ENCODE measurements at places on chromosomes 11 and 22. TPM values are rescaled to one million over a fixed set of nuclear protein-coding genes. Genes with fewer than 3 reads are reported as not detected.

- no peak for DNase-seq
Measured at GRCh38 chr11:131957201-131957600, 586.8 kb downstream of the NTM start.

The UPK3A gene
- total RNA-seq = 14.4 TPM

DNA sequence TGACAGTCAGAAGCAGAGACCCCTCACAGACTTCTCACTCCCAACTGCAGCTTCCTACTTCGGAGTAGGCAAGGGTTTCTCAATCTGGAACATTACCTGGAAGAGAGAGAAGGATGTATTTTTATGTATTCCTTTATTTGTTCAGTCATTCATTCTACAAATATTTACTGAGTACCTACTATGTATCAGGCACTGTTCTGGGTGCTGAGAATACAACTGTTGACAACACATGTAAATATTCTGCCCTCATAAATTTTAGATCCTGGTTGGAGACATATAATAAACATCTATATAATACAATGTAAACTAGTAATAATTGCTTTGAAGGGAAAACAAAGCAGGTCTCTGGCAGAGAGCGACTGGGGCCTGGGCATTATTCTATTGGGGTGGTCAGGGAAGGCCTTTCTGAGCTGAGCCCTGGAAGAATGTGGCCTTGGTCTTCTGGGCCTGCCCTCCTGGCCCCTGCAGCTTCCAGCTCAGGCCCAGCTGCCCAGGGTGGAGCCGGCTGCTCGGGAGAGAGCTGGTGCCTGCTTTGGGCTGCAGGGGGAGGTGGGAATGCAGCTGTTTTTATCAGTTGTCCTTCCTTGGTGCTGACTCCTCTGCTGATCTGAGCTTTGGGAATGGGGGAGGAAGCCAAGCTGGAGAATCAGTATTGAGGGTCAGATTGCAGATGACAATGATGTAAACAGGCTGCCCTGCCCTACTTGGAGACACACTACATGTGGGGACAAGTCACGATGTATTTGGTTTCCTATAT lies 46.8 kb downstream of the PKNOX2 start:
- DNase-seq = no peak

- no peak for DNase-seq
Measured at GRCh38 chr11:10409207-10409661, 45.8 kb upstream of the AMPD3 start.

The ZNF202 gene
- 5.7 TPM for total RNA-seq

DNA sequence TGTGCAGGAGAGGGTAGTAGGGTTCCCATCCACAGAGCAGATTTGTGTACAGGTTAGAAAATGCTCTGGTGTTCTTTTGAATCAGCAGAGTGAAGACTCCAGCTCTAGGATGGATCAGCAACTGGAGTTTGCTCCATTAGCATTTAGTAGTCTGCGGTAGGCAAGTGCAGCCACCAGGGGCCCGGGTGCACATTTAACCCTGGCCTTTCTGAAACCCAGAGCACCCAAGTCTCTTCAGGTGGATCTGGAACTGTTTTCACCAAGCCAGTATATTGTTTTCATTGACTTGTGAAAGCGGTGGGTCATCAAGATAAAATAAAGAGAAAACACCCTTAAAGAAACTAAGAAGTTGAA lies 100.8 kb upstream of the CLPB start:
- no peak for DNase-seq

- DNase-seq = no peak
Measured at GRCh38 chr11:1351278-1351937, 38.3 kb upstream of the BRSK2 start.

- no peak for DNase-seq
Measured at GRCh38 chr11:119614222-119615002, 114.6 kb downstream of the NECTIN1 start.

DNA sequence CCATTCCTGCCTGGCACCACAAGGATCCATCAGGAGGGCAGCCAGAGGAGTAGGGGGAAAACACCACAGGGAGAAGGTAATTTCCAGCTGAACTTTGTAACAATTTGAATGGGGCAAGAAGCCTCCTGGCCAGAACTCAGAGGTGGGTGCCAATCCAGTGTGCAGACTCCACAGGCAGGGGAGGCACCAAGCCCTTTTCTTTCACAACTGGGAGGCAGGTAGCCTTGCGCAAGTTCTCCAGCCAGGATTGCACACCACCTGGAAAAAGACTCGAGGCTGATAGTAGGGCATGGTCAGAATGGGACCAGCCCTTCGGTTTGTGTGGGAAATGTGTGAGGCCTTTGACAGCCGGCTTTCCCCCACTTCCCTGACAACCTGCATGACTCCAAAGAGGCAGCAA lies 161.9 kb upstream of the ARHGAP42 start:
- no peak for DNase-seq

The KCNK7 gene
- not detected for total RNA-seq

The SPDYC gene
- total RNA-seq = not detected

Data from hepatocyte (in vitro differentiated cells).